ENCODE measurements at places on chromosomes 4 and X. TPM values are rescaled to one million over a fixed set of nuclear protein-coding genes. Genes with fewer than 3 reads are reported as not detected.

- H3K27ac ChIP-seq, result no peak overlapping the region
- H3K4me3 ChIP-seq, result no peak overlapping the region
- H3K27me3 ChIP-seq, result no peaks in the 10 kb centered on the region
- DNase-seq, result no peak
- H3K4me1 ChIP-seq, result no peaks in the 10 kb centered on the region
- H3K36me3 ChIP-seq, result no peaks in the 10 kb centered on the region
Measured at GRCh38 chr4:48321312-48321711, 20.0 kb upstream of the SLAIN2 start.

DNA sequence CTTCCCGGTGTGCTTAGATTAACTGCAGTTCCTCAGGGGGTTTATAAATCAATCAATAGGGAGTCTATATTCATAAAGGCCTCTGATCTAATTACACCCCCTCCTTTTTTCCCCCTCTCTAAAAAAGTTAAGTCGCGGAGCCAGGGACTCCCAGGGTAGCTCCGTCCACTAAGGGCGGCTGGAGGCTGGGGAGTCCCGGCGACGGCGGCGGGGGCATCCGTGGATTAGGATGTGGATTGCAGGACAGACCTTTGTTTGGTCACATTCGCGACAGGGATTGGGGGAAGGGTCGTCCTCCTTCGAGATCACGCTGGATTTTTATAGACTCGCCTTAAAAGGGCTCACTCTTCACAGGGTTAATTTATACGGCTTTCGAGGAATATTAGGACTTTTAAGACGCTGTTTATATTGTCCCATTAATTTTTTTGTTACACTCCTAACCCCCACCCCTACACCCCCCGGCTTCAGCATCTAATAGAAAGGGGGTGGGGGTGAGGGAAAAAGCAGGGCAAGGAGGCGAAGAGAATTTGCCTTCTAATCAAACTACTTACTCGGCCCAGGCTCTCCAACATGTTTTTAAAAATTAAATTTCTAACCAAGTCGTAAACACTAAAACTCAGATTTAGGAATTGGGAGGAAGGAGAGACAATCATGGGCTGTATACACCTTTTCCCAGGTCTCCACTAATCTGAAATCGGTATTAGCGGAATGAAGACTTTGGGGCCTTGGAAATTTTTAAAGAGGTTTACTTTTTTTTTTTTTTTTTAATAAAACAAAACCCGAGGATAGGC lies 8.5 kb downstream of the PITX2 start:
- no peak overlapping the region for H3K27ac ChIP-seq
- H3K4me3 ChIP-seq, result no peak overlapping the region
- peaks cover 86% of the 10 kb centered on the region for H3K27me3 ChIP-seq
- peaks cover 12% of the 10 kb centered on the region for H3K4me1 ChIP-seq

- no peaks in the 10 kb centered on the region for H3K4me1 ChIP-seq
- no peaks in the 10 kb centered on the region for H3K27me3 ChIP-seq
- no peak overlapping the region for H3K27ac ChIP-seq
- no peak for DNase-seq
Measured at GRCh38 chr4:25928379-25929297, 14.6 kb downstream of the SMIM20 start.

GRCh38 chr4:129239088-129239487 lies 143.1 kb downstream of the C4orf33 start:
- no peak overlapping the region for H3K4me3 ChIP-seq
- DNase-seq, result no peak
- H3K27me3 ChIP-seq, result no peaks in the 10 kb centered on the region
- H3K36me3 ChIP-seq, result no peaks in the 10 kb centered on the region
- peaks cover 2% of the 10 kb centered on the region for H3K4me1 ChIP-seq

DNA sequence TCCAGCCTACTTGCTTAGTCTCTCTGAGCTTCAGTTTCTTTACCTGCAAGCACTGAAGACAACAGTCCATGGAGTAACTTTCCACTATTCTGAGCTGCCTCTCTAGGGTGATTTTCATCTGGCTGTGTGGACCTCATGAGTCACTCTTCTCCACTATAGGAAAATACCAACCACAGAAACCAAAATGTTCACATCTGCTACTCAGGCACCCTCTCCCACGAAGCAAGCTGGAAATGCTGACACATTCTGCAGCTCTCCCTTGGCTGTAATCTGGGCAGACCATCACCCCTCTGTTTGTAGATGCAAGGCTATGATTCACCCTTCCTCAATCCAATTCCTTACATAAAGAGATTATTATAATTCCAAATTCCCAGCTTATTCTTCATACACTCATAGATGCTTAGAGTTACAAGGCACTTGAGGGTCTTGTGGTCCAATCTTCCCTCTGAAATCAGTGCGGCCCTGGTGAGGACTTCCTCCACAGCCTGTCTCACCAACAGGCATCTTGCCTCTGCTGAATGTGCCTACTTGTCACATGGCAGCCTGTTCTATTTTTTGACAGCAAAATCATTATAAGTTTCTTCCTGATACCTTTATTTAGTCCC lies 97.0 kb upstream of the LNX1 start:
- H3K4me3 ChIP-seq, result no peak overlapping the region
- no peak overlapping the region for H3K27ac ChIP-seq
- no peaks in the 10 kb centered on the region for H3K27me3 ChIP-seq

DNA sequence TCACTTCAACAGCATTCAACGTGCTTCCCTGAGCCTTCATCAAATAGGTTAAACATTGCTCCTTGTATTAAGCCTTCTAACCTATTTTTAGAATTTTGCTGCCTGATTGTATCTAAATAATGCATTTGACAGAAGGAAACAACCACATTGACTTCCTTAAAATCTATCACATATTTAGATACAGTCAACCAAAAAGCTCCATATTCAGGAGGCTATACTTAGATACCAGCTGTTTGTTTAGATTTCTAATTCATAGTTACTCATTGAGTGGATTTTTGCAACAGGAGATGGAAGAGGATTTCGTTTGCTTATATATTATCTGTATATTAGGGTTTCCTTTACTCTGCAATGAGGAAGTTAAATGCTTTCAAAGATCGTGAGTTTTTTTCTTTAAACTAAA lies 241.1 kb upstream of the PPP1R2C start:
- no peaks in the 10 kb centered on the region for H3K27me3 ChIP-seq
- no peak overlapping the region for H3K27ac ChIP-seq
- no peaks in the 10 kb centered on the region for H3K36me3 ChIP-seq
- no peak for DNase-seq
- no peaks in the 10 kb centered on the region for H3K4me1 ChIP-seq

DNA sequence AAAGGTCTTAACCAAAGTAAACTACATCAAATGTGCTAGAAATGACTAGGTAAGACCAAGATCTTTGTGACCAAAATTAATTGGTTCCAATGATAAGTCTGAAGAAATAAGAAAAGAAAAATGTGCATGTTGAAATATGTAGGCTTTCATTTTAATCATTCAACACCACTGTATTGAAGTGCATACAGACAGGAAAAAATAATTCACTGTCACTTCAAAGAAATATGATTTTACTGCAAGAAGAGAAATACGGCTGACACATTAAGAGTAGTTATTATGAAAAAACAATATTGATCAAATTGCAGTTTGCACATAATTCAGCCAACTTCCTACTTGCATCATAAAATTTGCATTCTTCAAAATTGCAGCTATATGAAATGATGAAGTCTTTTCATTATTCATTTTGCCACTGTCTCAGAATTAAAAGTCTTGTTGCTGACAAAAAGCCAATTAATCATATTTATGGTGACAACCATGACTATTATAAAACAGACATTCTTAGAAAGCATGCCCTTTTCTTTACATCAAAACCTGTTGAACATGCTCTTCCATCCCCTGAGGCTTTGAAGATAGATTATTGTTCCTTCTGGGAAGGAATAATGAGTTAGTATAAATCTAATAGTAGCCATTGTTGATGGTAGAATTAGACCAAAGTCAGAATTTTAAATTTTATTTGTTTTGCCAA lies 405.9 kb upstream of the MAD2L1 start:
- no peaks in the 10 kb centered on the region for H3K4me1 ChIP-seq
- no peak for DNase-seq
- no peaks in the 10 kb centered on the region for H3K36me3 ChIP-seq
- H3K27me3 ChIP-seq, result no peaks in the 10 kb centered on the region

GRCh38 chrX:69221239-69222102 lies 56.2 kb upstream of the PJA1 start:
- no peaks in the 10 kb centered on the region for H3K4me1 ChIP-seq
- H3K27ac ChIP-seq, result no peak overlapping the region
- H3K4me3 ChIP-seq, result no peak overlapping the region
- peak; percentile 61 for DNase-seq
- peaks cover 19% of the 10 kb centered on the region for H3K27me3 ChIP-seq

DNA sequence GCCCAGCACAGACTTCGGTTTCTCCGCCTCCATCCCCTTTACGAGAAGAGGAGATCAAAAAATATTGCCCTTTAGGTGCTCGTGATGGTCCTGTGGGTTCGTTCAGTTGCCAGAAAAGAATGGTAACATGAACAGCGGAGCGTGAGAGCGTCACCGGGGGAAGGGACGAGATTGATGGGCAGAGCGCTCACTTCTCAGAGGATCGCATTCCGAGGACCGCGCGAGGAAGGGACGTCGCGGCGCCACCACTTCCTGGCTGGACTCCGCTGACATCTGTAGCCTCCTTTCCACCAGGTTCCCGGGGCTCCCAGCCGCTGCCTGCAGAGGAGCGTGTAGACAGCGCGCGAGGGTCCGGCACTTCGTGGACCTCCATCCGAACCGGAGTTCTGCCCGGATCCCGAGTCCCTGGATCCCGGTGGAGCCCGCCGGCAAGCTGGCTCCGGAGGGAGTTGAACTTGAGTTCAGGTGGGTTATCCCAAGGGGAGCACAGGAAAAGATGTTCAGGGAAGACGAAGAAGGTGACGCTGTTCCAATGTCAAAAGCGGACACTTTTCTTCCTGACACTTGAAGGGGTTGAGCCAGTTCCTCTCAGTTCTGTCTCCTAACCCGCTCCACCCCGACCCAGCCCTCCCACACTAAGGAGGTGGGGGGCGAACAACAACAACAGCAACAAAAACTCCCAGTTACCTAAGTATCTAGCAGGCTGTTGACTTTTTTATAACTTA lies 484 bp downstream of the GALNTL6 start:
- no peaks in the 10 kb centered on the region for H3K36me3 ChIP-seq
- peaks cover 15% of the 10 kb centered on the region for H3K27me3 ChIP-seq

DNA sequence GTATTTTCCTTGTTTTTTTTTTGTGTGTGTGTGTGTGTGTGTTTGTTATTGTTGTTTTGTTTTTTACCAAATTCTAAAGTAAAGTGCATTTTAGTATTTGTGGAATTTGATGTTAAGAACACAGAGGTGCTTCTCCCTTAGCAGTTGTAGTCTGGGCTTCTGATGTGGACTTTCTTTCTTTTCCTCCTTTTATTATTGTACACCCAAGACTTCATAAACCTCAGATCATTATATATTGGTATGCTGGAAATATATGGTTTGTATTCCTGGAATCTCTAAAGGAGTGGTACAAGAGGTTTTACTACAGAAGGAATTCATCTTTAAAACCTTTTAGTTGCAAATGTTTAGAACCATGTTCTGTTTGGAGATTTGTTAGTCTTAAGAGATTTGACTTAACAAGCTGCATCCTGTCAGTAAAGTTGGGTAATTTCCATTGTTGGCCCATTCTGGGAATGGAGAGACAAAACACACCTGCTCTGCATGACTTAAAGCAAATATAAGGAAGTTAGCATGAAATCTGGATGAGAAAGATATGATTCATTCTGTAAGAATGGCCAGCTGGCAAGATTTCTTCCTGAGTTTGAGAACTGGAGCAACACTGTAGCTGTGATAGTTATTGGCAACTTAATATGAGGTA lies 64.0 kb downstream of the SMAD1 start:
- H3K36me3 ChIP-seq, result no peaks in the 10 kb centered on the region
- no peak overlapping the region for H3K27ac ChIP-seq
- H3K27me3 ChIP-seq, result no peaks in the 10 kb centered on the region
- no peak overlapping the region for H3K4me3 ChIP-seq
- peaks cover 3% of the 10 kb centered on the region for H3K4me1 ChIP-seq
- DNase-seq, result peak; percentile 10

DNA sequence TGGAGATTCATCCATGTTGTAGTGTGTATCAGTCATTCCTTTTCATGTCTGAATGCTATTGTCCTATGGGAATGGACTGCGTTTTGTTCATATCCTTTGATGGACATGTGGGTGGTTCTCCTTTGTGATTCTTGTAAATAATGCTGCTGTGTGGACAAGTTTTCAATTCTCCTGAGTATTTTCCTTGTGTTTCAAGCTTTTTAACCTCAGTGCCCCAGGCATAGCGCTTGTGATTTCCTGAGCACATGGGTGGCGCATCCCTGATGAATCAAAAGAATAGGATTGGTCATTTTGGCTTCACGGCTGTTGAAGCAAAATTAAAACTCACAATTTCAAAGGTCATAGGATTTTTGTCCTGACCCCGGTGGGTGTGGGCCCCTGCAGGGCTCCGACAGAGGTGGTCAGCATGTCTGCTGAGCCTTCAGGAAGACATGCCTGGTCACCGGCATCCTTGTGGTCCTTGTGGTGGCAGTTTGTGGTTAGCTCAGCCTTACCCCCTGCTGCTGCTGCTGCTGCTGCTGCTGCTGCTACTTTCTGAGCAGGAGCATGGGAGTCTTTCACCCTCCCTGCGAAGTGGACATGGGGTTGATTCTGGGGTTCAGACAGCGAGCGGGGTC lies 30.0 kb downstream of the SHROOM2 start:
- no peak overlapping the region for H3K4me3 ChIP-seq
- H3K27ac ChIP-seq, result no peak overlapping the region
- H3K27me3 ChIP-seq, result no peaks in the 10 kb centered on the region
- no peak for DNase-seq
- H3K4me1 ChIP-seq, result peaks cover 2% of the 10 kb centered on the region
- H3K36me3 ChIP-seq, result no peaks in the 10 kb centered on the region

- H3K4me3 ChIP-seq, result no peak overlapping the region
- H3K36me3 ChIP-seq, result no peaks in the 10 kb centered on the region
- DNase-seq, result no peak
- H3K4me1 ChIP-seq, result no peaks in the 10 kb centered on the region
Measured at GRCh38 chrX:110241816-110242215, 76.1 kb downstream of the AMMECR1 start.

GRCh38 chr4:37767546-37767945 lies 58.9 kb upstream of the PGM2 start:
- H3K36me3 ChIP-seq, result no peaks in the 10 kb centered on the region
- DNase-seq, result no peak
- H3K27me3 ChIP-seq, result no peaks in the 10 kb centered on the region
- H3K4me3 ChIP-seq, result no peak overlapping the region
- no peak overlapping the region for H3K27ac ChIP-seq

DNA sequence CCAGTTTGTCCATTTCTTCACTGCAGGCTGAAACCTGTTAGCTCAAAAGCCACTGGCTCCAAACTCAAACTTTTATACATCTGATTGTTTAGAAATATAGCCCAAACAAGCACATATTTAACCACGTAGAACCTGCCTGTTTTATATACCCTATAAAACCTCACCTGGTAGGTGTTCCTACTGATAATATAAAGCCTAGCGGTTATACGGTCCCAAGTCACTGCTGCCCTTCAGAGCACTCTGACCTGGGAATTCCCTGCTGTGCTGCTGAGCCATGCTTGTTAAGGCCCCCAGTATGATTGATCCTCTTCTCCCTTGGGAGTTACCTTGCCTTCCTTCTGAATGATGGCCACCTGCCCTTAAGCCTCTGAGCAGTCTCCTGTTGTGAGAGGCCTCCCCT lies 432.8 kb upstream of the LCORL start:
- H3K4me3 ChIP-seq, result no peak overlapping the region
- H3K36me3 ChIP-seq, result no peaks in the 10 kb centered on the region
- no peaks in the 10 kb centered on the region for H3K4me1 ChIP-seq

The SUPT20HL1 gene
- total RNA-seq, result not detected

The S100G gene
- not detected for total RNA-seq

The ESX1 gene
- not detected for total RNA-seq

The RRAGB gene
- total RNA-seq, result 5.8 TPM

The GPRASP1 gene
- total RNA-seq, result 1.6 TPM

The NSG1 gene
- 56.6 TPM for total RNA-seq

The TGIF2LX gene
- total RNA-seq, result not detected

The BGN gene
- total RNA-seq, result 2.1 TPM

Data from H1 (cell line).